SJSA1 (cell line): ENCODE measurements at places on chromosomes 1 and 21. TPM values are rescaled to one million over a fixed set of nuclear protein-coding genes. Genes with fewer than 3 reads are reported as not detected.

OR14K1 gene
- not detected in 2 replicates for total RNA-seq

DNA sequence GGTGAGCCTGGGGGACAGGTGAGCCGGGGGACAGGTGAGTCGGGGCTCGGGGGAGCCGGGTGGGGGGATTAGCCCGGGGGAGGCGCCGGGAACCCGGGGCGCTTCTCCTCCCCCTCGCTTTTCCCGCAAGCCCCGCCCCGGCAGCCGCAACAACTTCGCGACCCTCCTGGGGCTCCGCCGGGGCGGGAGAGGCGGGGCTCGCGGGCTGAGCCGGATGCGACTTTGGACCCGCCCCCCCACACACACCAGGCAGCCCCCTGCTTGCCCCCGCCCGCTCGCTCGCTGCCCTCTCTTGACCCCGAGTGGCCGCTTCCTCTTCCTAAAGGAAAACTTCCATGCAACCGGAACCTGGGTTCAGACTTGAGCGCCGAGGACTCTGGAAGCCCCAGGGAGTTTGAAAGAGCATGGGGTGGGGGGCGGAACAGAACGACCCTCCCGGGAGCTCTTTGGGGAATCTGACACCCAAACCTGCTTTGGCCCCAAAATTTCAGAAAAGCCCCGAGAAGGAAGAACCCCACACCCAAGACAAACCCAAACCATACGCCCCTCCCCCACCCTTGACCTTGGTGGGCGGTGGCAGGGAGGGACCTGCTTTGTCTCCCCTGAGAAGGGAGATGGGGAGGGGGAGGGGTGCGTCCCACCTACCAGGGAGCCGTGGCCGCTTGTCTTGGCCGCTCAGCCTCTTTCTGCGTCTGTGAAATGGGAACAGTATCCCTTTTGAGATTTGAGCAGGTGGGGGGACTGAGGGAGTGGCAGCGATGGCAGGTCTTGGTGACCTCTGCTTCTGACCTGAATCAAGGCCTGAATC, 550 bp downstream of the ARHGEF16 start:
- DNase-seq: no peak

FCRL2 gene
- not detected in 2 replicates for total RNA-seq

FAM43B gene
- total RNA-seq: not detected in 2 replicates

DNA sequence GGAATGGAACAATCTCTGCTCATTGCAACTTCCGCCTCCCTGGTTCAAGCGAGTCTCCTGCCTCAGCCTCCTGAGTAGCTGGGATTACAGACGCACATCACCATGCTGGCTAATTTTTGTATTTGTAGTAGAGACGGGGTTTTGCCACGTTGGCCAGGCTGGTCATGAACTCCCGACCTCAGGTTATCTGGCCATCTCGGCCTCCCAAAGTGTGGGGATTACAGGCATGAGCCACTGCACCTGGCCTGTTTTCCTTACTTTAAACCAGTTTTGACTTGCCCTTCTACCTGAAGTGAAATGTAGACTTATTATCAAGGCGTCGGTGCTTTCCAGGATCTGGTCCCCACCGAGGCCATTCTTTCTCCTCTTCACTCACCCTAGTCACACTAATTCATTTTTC, 141.8 kb downstream of the DYRK1A start:
- DNase-seq: no peak

PLA2G2D gene
- not detected in 2 replicates for total RNA-seq

DNA sequence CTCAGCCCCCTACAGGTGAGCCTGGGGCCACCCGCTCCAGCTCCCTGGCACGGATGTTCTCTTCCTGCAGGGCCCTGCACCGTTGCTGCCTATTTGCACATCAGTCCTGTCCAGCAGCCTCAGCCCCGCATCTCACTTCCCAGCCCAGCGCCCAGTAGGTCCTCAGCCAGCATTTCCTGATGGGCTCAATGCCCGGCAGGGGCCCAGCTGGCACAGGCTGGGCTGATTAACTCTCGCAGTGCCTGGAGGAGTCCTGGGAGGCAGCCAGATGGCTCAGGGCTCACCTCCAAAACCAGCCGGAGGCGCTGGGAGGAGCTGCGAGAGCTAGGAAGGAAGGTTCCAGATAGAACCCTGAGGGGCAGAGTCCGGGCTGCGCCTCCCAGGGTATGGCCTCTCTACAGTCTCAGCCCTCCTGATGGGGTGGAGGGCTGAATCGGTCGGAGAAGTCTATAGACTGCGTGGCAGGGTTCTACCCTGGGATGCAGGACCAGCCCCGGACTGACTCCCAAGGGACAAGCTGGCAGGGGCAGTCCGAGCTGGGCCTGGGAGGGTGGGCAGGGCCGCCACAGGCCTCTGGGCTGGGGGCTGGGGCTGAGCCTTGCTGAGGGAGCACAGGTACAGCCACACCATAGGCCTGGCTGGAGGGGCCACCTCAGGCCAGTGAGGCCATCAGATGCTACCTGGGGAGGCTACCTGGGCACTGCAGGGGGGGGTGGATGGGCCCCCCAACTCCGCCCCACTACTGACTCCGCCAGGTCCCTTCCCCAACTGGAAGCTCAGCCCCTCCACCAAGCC, 19.2 kb upstream of the CLSTN1 start:
- DNase-seq: no peak

KRTAP10-2 gene
- not detected in 2 replicates for total RNA-seq

DNA sequence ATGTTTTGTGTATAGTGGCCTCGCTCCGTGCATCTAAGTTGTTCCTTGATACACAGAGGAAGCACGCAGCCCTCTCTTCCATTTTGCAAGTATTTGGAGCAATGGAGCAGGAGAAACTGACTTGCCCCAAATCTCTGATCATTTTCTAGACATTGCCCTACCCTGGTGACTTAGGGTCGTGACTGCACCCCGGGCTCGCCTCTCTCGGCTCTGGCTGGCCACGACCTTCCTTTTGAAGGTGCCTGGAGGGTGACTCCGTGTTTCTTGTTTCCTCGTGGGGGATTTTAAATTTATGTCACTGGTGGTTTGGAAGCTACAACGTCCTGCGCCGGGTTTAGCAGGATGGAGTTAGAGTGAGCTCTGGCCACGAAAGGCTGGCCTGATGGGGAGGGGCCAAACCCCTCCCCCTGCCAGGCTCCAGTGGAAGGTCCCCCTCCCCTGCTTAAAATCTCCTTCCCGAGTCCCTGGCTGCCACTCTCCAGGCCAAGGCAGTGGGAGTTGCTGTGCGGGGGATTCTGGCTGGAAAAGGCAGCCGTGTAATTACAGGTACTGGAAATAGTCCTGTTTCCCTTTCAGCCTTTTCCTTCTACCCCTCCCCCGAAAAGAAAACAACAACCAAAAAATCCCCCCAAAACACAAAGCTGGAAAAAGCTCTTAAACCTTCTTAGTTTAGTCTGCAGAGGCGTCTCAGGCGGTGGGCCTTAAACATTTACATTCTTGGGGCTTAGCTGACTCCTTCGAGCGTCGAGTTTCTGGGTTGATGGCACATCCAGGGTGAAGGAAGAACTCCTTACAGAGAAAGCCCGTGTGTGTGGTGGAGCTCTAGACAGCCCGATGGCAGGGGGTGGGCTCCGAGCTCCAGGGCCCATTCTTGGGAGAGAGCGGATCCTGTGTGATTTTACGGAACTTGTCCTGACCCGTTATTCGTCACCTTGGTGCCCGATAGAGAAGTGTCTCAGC, 28.1 kb downstream of the SPSB1 start:
- DNase-seq: peak; percentile 88

DNA sequence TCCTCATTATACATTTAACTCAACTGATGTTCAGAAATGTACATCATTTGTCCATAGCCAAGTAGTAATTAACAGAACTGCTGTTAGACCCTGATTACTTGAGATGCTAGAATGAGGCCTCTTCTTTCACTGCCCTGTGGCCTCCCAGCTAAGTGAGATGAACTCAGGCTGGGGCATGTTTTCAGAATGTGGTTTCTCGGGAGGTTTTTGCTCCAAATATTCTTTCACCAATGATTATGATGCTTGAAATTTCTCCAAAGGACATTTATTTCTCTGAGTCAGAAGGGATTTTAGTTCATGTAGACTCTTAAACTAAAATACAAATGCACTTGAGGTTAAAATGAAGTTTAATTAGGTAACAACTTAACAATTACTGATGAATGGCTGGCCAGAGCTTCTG, 34.6 kb upstream of the ADAMTS5 start:
- DNase-seq: no peak

GRCh38 chr1:78607334-78607927, 12.8 kb upstream of the IFI44L start:
- peak; percentile 31 for DNase-seq

DNA sequence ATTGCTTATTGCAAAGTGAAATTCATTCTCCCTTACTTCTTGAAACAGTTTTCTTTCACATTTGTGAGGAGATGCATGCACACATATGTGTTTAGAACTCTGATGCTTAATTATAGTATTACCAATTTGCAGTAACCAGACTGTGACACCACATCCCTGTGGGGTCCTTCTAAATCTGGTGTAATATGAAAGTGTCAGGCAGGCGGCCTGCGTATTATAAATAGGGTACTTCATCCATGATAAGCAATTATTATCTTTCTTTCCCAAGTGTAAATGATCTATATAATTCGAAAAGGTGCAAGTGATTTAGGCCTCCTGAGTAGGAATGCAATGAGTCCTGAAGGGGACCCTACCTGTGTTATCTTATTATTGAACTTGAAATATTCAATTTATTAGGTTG, 876 bp downstream of the EFCAB7 start:
- no peak for DNase-seq

- peak; percentile 71 for DNase-seq
These were observed 64.8 kb downstream of the NAV1 start for GRCh38 chr1:201603613-201604232.

DNA sequence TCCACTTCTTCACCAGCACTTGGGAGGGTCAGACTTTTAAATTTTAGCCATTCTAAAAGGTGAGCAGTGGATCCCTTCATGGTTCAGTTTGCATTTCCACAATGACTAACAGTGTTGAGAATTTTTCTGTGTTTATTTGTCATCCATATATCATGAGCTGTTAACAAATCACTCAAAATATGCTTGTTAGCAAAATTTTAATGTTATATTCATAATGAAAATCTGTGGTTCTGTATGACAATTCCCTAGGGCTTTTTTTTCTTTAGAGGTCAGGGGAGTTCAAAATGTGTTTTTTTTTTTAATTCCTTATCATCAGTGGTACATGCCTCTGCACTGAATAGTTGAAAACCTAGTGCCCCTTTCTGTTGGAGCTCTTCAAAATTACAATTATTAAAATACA, 682.2 kb upstream of the ADGRL2 start:
- no peak for DNase-seq

DNA sequence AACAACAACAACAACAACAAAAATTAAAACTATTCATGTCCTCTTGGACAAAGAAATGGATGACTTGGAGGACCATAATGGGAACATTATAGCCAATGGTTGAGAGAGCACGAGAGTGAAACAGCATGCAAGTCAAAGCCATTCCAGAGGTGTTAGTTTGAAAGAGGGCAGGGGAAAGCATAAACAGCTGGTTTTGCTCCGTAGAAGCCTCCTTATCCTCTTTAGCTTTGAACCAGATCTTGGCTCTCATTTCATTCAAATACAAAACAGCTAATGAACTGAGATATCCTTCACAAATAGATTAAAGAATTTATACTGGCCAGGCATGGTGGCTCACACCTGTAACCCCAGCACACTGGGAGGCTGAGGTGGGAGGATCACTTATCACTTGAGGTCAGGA, 8.7 kb upstream of the SMG7 start:
- no peak for DNase-seq

DNA sequence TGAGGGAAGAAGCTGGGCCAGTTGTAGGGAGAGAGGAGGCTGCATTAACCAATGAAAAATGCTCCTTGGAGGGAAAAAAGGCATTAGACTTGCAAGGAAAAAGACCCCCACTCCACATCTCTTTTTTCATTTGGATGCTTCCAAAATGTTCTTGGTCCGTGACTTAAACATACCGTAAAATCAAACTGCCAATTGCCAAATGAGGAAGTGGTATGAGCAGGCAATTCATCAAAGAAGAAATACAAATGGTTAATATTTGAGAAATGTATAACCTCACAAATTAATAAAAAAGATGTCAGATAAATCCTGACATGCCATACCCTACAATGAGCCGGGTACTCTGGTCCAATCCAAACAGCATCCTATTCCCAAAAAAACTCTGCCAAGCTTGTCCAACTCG, 30.6 kb downstream of the KANK4 start:
- no peak for DNase-seq

DNA sequence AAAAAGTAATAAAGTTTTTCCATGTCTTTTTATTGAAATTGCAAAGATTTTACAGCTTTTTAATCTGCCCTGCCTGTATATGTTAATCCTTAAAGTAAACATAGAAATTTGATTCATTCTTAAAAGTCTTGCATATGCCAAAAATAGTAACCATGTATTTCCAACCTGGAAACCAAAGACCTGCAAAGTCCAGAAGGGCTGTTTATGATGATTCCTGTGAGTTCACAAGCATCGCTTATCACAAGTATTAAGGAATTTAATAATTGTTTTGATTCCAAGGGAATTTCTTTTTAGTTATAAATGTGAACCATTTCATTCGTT, 199.1 kb downstream of the PTPRC start:
- DNase-seq: no peak

DNA sequence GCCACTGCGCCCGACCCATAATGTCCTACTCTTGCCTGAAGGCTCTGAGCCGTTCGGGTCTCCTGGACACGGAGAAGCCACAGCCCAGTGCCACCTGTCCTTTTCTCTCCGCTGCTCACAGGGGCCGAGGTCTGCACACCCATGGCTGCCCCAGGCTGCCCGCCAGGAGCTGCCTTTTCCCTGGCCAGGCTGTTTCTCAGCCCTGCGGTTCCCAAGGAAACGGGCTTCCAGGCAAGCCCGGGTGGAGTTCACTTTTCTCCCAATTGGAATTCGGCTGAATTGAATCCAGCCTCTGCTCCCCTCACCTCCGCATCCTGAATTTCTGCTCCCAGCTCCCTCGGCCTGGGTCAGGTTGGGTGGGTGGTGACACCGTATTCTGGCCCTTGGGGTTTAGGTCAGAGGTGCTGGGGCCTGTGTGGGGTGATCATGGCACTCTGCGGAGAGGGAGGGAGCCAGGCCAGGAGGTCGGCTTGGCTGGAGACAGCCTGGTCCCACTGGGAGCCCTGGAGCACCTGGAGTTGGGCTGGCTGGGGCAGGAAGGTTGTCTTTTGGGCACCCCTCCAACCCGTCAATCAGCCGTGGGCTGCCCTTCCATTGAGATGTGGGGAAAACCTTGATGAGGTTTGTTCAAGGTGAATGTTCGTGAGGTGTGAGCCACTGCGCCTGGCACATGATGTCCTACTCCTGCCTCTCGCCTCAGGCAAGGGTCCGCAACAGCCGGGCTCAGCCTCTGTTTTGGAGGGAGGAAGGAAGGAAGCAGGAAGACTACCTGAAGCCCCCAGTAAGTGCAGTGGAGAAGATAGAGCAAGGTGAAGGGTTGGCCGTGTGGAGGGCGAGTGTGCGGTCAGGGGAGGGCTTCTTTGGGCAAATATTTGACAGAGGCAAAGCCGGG, 25.1 kb downstream of the RRP1 start:
- DNase-seq: no peak

- no peak for DNase-seq
These were observed 16.6 kb downstream of the C1orf141 start for GRCh38 chr1:67118191-67118590.
